ENCODE measurements at places on chromosomes 2 and 18. TPM values are rescaled to one million over a fixed set of nuclear protein-coding genes. Genes with fewer than 3 reads are reported as not detected.
A peak's percentile ranks its signal among the peaks of the same experiment; 100 is the strongest.

ZNF513 gene
- total RNA-seq: 24.9 TPM

DNA sequence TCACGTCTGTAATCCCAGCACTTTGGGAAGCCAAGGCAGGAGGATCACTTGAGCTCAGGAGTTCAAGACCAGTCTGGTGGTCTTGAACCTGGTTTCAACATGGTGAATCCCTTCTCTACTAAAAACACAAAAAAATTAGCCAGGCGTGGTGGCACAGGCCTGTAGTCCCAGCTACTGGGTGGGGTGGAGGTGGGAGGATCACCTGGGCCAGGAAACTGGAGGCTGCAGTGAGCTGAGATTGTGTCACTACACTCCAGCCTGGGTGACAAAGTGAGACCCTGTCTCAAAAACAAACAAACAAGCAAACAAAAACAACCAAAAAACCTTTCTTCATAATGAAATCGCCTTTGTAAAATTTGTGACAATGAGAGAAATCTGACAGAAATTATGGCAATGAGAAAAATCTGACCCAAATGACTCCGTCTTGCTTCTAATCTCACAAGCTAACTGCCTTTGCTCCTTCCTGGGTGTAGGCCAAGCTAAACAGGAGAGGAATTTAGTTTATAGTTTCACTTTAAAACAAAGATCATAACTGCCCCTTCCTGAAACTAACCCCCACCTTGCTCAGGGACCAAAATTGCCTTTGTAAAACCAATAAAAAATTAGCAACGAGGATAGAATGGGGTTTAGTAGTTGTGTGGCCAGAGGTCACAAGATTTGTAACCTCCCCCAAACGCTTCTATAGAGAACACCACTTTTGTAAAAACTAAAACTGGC, 60.7 kb upstream of the KIF5C start:
- DNase-seq: peak; percentile 22

DNA sequence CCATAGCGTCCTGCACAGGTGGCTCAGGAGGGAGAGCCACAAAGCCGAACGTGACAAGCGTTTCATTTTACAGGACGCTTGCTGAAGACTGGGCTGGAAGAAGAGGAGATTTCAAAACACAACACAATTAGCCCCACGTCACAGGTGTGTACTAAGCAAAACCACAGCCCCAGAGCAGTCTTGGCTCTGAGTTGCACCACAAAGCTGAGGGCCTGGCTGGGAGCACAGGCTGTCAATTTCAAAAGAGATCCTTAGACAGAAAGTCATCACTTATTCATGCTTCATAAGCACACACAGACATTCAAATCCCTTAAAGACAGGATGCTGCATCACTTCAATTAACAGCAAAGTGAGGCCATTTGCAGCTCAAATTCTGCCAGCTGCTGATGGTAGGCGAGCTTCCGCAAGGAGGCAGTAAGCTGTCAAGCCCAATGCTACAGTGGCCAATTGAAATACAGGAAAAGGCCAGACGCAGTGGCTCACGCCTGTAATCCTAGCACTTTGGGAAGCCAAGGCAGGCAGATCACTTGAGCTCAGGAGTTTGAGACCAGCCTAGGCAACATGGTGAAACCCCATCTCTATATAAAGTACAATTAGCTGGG, 79.6 kb downstream of the SKA1 start:
- no peak for DNase-seq

ALK gene
- total RNA-seq: 0.25 TPM

TET3 gene
- 29.4 TPM for total RNA-seq

MYO1B gene
- total RNA-seq: 62.1 TPM

- DNase-seq: no peak
Observed at GRCh38 chr2:121710470-121711170, 26.1 kb downstream of the NIFK start.

DNA sequence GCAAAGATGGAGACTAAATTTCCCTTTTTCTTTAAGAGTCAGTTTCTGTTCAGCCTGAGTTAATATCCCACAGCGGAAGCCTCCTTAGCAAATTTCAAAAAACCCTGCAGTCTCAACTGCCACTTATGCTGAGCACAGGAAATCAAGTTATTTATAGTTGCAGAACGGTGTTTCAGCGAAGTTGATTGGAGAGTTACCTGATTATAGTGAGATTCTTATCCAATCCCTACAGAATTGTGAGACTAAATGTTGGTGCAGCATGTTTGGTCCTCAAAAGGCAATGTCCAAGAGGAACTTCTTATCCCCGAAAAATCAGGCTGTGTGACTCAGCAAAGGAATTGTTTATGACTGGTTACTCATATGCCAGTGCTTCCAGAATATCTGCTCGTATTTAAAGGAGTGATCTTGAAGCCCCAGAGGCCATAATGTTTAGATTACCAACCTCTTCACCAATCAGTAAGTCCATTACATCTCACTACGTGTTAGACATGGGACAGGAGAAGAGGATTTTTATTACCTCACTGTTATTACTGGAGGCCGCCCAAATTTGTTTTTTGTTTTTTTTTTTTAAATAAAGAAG, 67.9 kb downstream of the LRRFIP1 start:
- no peak for DNase-seq

DNA sequence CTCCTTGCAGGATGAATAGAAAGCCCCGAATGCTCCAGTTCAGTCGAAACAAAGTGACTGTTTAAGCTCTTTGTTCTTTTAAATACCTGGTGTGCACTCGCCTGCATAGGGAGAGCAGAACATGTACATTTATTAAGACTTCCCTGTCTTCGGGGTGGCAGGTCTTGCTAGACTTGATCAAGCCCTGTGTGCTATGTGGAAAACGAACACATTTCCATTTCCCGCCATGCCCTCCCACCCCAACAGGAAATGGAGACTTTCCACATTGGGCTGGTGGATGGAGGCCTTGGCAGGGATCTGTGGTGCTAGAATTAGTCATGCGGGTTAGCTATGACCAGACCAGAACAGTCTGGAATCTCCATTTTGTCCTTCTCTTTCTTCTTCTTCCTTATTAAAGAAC, 321.0 kb upstream of the THSD7B start:
- DNase-seq: no peak

TRIM43B gene
- total RNA-seq: not detected

GRCh38 chr2:125398738-125399524, 1257.0 kb upstream of the GYPC start:
- DNase-seq: no peak

DNA sequence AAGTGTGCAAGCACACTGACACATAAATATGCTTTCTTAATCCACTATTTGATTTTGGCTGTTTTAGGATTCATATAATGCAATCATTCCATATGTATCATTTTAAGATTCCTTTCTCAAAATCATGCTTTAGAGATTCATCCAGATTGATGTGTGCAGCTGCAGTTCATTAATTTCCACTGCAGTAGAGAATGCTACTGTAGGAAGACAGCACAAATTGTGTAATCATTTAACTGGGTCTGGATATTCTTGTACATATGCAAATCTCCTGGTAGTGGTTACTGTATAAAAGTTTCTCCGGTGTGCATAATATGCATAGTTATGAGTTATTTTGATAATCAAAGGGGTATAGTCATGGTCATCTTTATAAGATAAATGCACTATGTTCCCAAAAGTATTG, 502.5 kb upstream of the ACVR2A start:
- DNase-seq: no peak

DNA sequence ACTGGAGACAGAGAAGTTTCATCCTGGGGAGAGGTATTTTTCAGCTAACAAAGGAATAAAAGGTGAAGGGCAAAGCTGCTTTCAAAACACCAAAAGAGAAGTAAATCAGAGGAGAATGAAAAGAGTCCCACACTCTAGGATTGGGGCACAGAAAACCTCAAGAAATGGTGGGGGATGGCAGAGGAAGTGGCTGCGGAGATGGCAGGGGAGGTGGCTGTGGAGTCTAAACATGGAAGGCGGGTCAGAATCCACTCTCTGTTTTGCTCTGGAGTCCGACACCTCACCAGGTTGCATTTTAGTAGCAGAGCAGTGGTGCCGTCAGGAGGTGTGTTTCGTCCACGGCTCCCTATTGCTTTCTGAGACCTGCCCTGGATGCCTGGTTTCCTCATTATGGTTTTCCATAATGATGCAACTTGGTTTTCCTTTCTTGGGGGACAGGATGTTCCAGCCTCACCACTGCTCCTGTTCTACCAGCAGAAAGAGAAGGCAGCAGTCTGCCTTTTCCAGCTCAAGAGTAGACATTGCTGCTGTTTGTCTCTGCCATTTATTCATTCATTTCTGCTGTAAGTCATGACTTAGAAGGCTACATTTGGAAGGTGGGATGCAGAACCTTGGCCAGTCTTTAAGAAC, 188.7 kb downstream of the ANKRD44 start:
- no peak for DNase-seq

DNA sequence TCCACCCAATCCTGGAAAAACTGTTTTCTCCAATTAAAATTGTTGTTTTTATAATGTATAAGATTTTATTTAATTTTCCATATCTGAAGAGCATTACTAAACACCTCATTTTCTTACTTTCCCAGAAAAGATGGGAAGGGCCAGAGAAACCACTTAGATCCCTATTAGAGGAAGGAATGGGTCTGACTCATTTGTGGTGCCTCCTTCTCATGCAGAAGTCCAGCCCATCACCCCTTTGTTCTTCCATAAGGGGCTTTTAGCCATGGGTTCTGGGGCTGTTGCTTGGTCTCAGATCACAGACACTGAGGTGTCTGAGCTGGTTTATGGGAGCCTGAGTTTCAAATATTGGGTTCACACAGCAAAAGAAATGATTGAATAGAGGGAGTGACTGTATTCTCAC, 152.2 kb downstream of the ESCO1 start:
- DNase-seq: no peak

- DNase-seq: no peak
Observed at GRCh38 chr2:27518782-27519113, 22.1 kb downstream of the GCKR start.

GRCh38 chr2:239574054-239574433, 173.2 kb upstream of the HDAC4 start:
- DNase-seq: no peak

DNA sequence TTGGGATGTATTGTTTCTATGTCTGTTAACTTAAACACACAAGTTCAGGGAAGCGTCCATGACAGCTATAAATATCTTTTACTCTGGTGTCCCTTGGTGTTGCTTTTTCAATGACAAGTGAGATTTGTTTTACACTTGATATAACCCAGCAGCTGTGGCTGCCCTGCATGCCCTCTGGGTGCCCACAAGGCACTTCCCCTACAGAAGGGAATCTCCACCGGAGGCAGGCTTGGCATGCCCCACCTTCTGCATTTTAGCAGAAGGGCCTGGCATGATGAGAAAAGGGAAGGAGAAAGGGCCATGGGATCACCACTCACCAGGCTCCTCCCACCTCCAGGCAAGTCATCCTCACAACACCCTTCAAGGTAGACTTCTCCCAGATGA, 68.7 kb downstream of the TMEM247 start:
- DNase-seq: no peak

- no peak for DNase-seq
Observed at GRCh38 chr2:206982360-206982955, 43.1 kb downstream of the CPO start.

DOCK10 gene
- total RNA-seq: 11.9 TPM

- DNase-seq: no peak
Observed at GRCh38 chr18:62781262-62781661, 65.9 kb downstream of the PHLPP1 start.

GRCh38 chr2:241066893-241067341, 35.2 kb downstream of the MTERF4 start:
- no peak for DNase-seq

- no peak for DNase-seq
Observed at GRCh38 chr2:15119722-15120175, 441.4 kb downstream of the NBAS start.

GREB1 gene
- total RNA-seq: 2.0 TPM

DNA sequence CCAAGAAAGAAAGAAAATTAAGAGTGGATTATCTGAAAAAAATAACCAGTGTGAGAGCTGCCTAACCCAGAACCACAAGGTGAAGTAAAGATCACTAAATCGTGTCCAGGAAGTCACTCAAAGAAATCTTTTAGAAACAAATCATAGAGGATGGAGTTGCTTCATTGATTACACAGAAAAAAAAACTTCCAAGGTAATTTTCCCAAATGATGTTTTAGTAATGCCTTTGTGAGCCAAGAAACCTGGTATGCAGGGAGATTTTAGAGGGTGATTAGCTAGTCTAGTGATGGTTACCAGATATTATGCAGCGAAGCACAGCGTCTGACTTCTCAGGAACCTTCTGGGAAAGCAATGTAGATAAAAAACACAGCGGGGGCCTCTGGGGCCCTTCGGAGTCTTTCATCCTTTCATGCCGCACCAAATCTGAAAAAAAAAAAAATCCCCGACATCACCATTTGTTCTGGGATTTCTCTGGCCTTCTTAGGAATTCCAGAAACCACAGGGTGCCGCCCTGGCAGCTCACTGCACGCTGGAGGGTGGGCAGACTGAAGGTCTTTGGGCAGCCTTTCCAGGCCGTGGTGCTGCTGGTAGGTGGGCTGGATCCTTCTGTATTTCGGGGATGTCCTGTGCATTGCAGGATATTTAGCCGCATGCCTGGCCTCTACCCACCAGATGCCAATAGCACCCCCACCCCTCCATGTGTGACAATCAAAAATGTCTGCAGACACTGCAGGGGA, 17.3 kb downstream of the ALPK2 start:
- no peak for DNase-seq

R3HDM1 gene
- 19.0 TPM for total RNA-seq

Measured in left colon (tissue), 2 donors.